ENCODE measurements at places on chromosomes 1 and 21.

GRCh38 chr1:87338566-87338965 is 9.9 kb downstream of the LMO4 start:
- no peak for DNase-seq

DNA sequence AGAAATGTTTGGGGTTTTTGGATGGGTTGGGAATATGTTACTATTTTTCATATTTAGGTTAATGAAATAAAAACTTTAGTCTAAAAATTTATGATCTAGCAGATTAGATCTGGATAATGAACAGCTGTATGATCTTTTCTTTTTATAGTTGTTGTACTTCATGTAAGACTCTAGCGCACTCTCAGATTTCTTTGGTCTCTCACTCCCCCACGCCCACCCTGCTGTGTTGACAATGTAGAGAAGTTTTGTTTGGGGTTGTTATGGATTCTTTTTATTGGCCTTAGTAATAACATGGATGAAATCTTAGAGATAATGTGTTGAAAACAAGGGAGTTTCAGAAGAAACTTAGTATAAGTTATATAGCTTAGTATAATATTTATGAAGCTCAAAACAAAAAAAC is 5.5 kb downstream of the KLF18 start:
- DNase-seq, result no peak

DNA sequence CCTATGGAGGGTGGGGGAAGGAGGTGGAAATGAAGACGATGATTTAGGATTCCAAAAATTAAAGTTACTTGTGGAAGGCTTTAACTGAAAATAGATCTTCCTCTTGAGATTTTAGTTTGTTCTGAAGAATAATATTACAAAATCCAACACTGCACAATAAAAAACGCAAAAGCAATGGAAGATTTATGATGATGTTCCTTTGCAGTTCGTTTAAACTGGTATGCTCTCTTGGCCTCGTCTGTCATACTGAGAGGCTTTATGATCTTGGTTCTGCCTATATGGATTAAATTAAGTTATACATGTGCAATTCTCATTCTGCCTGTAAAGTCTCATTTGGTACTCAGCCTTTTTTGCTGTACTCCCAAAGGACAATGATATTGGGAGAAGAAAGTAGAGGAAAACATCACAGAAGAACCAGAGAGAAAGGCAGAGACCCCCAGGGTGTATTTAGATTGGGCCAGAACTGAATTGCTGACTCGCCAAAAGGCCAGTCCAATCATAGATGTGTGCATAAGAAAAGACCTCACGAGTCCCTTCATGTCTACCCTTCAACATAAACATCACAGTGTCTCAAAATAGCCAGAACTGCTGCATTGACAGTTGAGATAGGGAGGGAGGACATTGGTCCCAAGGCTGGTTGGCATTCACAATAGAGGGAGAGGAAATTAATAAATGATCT is 188.6 kb downstream of the GREM2 start:
- no peak for DNase-seq

- DNase-seq, result no peak
These were observed 86.1 kb downstream of the PRKAB2 start for GRCh38 chr1:147086129-147086528.

GRCh38 chr21:38314558-38314957 is 57.8 kb downstream of the KCNJ15 start:
- no peak for DNase-seq

DNA sequence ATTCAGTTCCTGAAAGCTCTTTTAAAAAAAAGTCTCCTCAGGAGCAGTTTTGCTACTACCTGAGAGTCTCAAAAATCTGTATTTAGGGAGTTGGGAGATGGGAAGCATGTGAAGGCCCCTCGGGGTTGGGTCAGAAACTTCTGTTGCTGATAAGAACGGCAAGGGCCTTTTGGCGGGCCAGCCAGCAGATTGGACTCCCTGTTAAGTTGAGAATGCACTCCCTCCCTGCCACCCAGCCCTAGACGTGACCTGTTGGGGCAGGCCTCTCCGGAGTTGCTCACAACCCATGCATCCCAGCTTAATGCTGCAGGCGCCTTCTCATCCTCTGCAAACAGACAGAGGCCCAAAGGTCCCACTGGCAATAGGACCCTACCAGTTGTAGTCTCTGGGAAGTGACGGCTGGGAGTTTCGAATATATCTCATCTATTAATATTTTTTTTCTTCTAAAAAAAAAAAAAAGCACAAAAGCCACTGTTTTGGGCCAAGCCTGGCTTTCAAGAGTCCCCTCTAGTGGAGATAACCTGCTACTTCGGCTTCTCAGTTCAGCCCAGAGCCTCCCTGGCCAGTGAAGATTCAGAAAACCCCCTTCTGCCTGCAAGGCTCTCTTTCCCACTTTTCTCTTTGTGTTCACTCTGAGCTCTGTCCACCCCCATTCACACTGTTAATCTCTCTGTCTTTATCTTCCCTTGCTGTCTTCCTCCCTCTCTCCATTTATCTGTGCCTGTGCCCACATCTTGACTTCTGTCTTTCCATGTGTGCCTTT is 5.3 kb downstream of the PLXNA2 start:
- no peak for DNase-seq

DNA sequence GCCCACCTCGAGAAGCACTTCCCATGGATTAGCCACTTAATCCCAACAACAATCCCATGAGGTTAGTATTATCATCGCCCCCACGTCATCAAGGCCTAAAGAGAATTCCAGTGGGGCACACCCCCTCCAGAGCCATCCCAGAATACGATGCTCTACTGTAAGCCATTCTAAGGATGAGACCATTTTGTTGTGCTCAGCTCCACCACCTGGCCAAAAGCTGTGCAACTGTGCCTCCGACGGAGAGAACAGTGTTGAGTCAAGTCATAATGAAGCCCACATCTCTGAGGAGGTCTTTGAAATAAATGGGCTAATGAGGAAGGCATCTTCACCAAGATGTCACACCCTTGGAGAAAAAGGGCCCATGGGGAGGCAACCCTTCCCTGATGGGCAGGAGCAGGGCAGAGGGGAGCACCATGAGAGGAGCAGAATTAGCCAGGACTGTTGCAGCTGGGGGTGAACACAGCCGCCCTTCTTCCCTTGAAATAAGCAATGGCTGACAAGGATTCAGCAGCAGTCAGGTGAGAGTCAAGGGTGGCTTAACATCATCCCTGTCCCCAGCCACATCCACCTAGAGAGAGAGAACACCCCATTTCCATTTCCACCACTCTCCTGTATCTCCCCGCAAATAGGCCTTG is 14.6 kb downstream of the SYF2 start:
- no peak for DNase-seq
